ENCODE measurements at places on chromosomes 2 and 18. TPM values are rescaled to one million over a fixed set of nuclear protein-coding genes. Genes with fewer than 3 reads are reported as not detected.

SOWAHC gene
- 16.1 TPM for total RNA-seq

UPP2 gene
- not detected for total RNA-seq

FSHR gene
- not detected for total RNA-seq

DNA sequence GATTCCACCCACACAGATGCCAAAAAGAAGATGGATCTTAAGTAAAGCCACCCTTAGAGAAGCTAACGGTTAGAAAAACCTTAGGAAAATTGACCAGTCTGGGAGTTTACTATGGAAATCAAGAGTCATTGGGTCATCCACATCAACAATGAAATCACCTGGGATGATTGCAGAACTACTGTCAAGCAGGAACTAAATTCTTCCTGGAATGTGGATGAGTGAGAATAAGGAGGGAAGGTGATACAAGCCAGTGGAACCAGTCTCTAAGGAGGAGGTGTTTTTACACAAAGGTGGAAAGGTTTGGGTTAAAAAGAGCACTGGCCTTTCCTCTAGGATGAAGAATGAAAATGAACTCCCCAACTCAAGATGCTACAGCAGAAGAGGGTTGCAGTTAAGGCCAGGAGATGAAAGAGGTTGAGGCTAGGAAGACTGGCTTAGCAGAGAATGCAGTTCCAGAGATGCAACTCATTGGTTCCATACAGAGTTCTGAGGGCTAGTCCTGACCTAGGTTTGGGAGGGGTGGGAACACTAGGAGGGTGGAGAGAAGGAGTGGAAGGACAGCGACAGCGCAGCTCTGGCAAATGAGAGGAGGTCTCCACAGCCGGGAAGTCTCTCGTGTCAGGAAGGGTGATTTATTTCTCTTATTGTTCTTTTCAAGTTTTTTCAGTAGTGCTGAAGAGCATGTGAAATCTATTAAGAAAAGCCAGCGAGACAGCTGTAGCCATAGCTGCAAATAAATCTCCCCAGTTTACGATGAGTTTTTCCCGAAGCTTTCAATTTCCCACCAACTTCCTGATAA, 27.7 kb upstream of the KDM3A start:
- no peaks in the 10 kb centered on the region for H3K36me3 ChIP-seq
- no peaks in the 10 kb centered on the region for H3K27me3 ChIP-seq
- H3K4me1 ChIP-seq, result no peaks in the 10 kb centered on the region
- no peak for DNase-seq
- no peak overlapping the region for H3K4me3 ChIP-seq

- no peak overlapping the region for H3K27ac ChIP-seq
- H3K27me3 ChIP-seq, result no peaks in the 10 kb centered on the region
- no peaks in the 10 kb centered on the region for H3K36me3 ChIP-seq
- no peak for DNase-seq
- H3K4me3 ChIP-seq, result no peak overlapping the region
- no peaks in the 10 kb centered on the region for H3K4me1 ChIP-seq
Measured at GRCh38 chr18:14912967-14913366, 165.0 kb downstream of the ANKRD30B start.

- no peak for DNase-seq
- H3K36me3 ChIP-seq, result no peaks in the 10 kb centered on the region
- no peaks in the 10 kb centered on the region for H3K27me3 ChIP-seq
- H3K4me3 ChIP-seq, result no peak overlapping the region
Measured at GRCh38 chr2:163681745-163682144, 54.1 kb downstream of the FIGN start.
